ENCODE measurements at places on chromosomes 4 and X. TPM values are rescaled to one million over a fixed set of nuclear protein-coding genes. Genes with fewer than 3 reads are reported as not detected.

DNA sequence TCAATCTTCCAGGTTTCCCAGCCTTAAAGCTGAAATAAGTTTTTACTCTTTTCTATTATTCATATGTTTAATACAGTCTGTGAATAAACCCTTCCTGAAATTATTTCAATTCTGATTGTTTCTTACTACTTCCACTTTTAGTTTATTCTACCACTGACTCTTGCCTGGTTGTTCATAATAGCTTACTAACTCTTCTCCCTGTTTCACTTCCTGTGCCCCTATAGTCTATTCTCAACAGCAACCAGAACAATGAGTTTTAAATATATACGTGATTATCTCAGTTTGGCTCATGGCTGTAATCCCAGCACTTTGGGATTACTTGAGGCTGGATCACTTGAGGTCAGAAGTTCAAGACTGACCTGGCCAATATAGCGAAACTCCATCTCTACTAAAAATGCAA, 408.0 kb upstream of the SPOCK3 start:
- no peak overlapping the region for H3K4me3 ChIP-seq
- no peaks in the 10 kb centered on the region for H3K36me3 ChIP-seq
- H3K27ac ChIP-seq: no peak overlapping the region
- no peak for DNase-seq
- no peaks in the 10 kb centered on the region for H3K4me1 ChIP-seq
- H3K27me3 ChIP-seq: no peaks in the 10 kb centered on the region

Gene SOD3
- 1.6 TPM for total RNA-seq

DNA sequence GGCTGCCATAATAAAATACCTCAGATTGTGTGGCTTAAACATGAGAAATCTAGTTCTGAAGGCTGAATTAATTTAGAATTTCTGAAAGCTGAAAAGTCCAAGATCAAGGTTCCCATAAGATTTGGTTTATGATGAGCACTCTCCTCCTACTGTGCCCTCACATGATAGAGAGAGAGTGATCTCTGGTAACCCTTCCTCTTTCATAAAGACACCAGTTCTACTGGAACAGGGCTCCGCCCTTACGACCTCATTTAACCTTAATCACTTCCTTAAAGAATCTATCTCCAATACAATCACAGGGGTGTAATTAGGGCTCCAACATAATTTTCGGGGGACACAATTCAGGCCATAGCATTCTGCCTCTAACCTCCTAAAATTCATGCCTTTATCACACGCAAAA, 194.0 kb upstream of the MAB21L2 start:
- no peak overlapping the region for H3K4me3 ChIP-seq
- H3K4me1 ChIP-seq: no peaks in the 10 kb centered on the region
- no peak for DNase-seq
- no peak overlapping the region for H3K27ac ChIP-seq
- no peaks in the 10 kb centered on the region for H3K36me3 ChIP-seq

Gene UGT2B10
- total RNA-seq: not detected

GRCh38 chr4:17163156-17163771, 264.8 kb upstream of the LDB2 start:
- H3K4me3 ChIP-seq: no peak overlapping the region
- H3K4me1 ChIP-seq: peaks cover under 1% of the 10 kb centered on the region
- H3K36me3 ChIP-seq: peaks cover 5% of the 10 kb centered on the region
- DNase-seq: no peak
- H3K27me3 ChIP-seq: peaks cover 3% of the 10 kb centered on the region

- H3K4me1 ChIP-seq: peaks cover 2% of the 10 kb centered on the region
- no peak overlapping the region for H3K4me3 ChIP-seq
- no peak overlapping the region for H3K27ac ChIP-seq
- H3K36me3 ChIP-seq: peaks cover 10% of the 10 kb centered on the region
Observed at GRCh38 chr4:144989306-144989705, 108.7 kb downstream of the ANAPC10 start.

DNA sequence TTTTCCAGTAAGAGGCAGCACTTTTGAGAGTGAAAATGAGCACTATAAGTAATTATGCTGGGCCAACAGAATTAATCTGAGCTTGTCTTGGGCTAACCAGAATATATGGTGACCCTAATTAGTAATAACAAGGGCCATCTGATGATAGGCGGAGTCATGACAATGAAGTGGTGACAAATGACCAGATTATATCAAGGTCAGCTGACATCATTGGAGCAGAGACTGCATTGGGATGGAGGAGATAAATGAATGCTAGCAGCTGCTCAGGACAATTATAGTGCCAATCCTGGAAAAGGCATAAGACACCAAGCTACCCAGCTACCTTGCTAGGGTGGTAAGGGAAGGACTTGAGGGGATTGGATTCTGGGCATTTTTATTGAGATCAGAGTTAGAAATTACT, 1548.7 kb downstream of the RPA4 start:
- no peak overlapping the region for H3K27ac ChIP-seq
- H3K4me3 ChIP-seq: no peak overlapping the region
- no peak for DNase-seq

Gene DMD
- total RNA-seq: 5.5 TPM

GRCh38 chr4:73919691-73920090, 50.5 kb downstream of the CXCL1 start:
- H3K4me3 ChIP-seq: no peak overlapping the region
- H3K27me3 ChIP-seq: no peaks in the 10 kb centered on the region
- H3K27ac ChIP-seq: no peak overlapping the region
- H3K36me3 ChIP-seq: no peaks in the 10 kb centered on the region
- no peaks in the 10 kb centered on the region for H3K4me1 ChIP-seq

DNA sequence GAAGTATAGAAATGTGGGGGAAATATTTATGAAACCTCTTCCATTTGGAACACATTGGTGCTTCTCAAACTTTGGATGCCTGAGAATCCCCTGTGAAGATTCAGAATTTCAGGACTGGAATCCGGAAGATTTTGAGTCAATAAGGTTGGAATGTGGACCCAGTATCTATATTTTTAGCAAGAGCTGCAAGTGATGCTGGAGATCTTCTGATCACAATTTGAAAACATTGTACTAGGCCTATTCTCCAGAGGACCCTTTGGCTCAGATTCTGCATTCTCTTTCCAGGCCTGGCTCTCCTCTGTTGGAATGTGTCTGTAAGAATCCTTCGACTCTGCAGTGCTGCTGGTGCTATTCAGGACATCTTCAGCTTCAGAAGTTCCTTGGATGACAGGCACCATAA, 2.4 kb upstream of the PKD2 start:
- H3K36me3 ChIP-seq: peaks cover 13% of the 10 kb centered on the region
- H3K27me3 ChIP-seq: peaks cover 9% of the 10 kb centered on the region
- peaks cover 18% of the 10 kb centered on the region for H3K4me1 ChIP-seq
- no peak overlapping the region for H3K27ac ChIP-seq
- H3K4me3 ChIP-seq: no peak overlapping the region

- H3K36me3 ChIP-seq: no peaks in the 10 kb centered on the region
- no peak overlapping the region for H3K27ac ChIP-seq
- peaks cover 5% of the 10 kb centered on the region for H3K4me1 ChIP-seq
- no peak for DNase-seq
- no peaks in the 10 kb centered on the region for H3K27me3 ChIP-seq
Observed at GRCh38 chrX:10648614-10649013, 28.2 kb upstream of the MID1 start.

GRCh38 chrX:39891781-39892180, 206.0 kb downstream of the BCOR start:
- H3K36me3 ChIP-seq: no peaks in the 10 kb centered on the region
- no peak overlapping the region for H3K4me3 ChIP-seq
- H3K4me1 ChIP-seq: peaks cover 16% of the 10 kb centered on the region
- peaks cover 3% of the 10 kb centered on the region for H3K27me3 ChIP-seq

DNA sequence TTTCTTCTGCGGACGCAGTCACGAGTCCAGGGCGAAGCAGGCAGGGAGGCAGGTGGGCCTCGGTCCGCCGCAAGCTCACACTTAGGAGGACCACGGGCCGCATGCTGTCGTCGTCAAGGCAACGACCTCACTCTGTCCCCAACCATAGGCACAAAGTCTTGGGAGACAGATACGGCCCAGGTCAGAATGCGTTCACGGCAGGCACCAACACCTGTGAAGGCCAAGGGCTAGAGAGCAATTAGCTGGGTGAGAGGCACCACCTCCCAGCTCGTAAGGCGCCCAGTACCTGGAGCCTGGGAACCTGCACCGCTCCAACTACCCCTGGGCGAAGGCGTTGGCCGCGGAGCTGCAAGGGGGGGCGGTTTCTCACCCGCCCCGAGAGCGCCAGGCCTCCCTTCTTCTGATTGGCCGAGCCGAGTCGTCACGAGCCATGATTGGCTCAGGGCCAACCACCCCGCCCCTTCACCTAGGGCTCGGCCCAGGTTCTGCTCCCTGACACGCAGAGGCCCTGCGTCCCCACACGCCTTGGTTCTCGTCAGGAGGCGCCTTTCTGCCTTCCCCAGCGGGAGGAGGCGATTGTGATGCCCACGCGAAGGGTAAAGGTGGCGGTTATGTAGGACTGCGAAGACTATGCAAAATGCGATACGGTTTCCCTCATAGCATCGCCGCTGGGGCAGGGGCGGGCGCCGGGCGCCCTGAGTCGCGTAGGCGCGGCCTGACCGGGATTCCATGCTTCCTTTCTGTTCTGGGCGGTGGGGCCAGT, at the start of gene CDKL2:
CDKL2 (minus strand) TSS at position 355 of the 763 bp plus-strand sequence. CDS start 4,540 bp downstream, outside the sequence.
- H3K36me3 ChIP-seq: no peaks in the 10 kb centered on the region
- H3K4me1 ChIP-seq: peaks cover 4% of the 10 kb centered on the region
- H3K4me3 ChIP-seq: peak within 1 kb of the TSS; percentile 95
- peak within 1 kb of the TSS; percentile 71 for H3K27ac ChIP-seq

Gene CDX4
- not detected for total RNA-seq

Gene SORBS2
- 20.0 TPM for total RNA-seq

Gene TRIM61
- total RNA-seq: 1.8 TPM

GRCh38 chr4:44121210-44121609, 327.4 kb downstream of the KCTD8 start:
- no peak overlapping the region for H3K27ac ChIP-seq
- H3K36me3 ChIP-seq: no peaks in the 10 kb centered on the region
- no peak for DNase-seq

DNA sequence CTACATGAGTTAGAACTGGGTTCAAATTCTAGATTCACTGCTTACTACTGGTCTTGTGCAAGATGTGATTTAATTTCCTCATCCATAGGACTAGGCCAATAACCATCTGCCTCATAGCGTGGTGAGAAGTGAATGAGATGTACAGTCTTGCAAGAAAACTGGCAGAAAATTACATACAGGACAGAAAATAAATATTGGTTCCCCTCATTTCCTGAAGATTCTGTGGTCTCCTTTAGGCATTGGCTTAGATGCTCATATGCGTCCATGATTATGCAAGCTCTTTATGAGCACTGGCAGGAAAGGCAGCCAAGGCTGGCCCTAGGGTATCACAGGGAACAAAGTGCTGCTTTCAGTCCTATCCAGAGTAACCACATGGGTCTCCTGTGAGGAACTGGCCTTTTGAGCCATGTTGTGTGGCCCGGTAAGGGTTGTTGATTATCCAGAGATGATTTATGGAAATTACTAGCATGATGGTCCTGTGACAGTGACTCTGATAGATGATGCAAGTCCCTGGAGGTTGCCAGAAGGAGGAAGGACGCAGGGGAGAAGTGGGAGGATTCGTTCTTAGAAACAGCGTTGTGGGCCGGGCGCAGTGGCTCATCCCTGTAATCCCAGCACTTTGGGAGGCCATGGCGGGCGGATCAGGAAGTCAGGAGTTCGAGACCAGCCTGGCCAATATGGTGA, 9.9 kb upstream of the MOB1B start:
- no peaks in the 10 kb centered on the region for H3K36me3 ChIP-seq
- no peaks in the 10 kb centered on the region for H3K27me3 ChIP-seq
- no peaks in the 10 kb centered on the region for H3K4me1 ChIP-seq

DNA sequence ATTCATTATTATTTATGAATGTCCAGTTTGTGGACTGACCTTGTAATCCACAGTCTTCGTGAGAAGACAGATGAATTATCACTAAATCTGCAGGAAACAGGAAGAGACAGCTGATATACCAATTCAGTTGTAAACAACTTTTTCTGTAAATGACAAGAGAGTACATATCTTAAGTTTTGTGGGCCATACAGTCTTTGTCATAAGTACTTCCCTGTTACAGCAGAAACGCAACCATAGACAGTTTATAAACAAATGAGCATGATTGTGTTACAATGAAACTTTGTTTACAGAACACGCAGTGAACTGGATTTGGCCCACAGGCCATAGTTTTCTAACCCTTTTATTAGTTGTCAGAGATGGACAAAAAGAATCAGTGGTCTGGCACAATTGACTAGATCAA, 443.4 kb downstream of the PDGFC start:
- H3K4me3 ChIP-seq: no peak overlapping the region
- H3K36me3 ChIP-seq: no peaks in the 10 kb centered on the region
- H3K4me1 ChIP-seq: no peaks in the 10 kb centered on the region
- H3K27ac ChIP-seq: no peak overlapping the region
- no peak for DNase-seq
- no peaks in the 10 kb centered on the region for H3K27me3 ChIP-seq

Gene SOX3
- total RNA-seq: 0.49 TPM

DNA sequence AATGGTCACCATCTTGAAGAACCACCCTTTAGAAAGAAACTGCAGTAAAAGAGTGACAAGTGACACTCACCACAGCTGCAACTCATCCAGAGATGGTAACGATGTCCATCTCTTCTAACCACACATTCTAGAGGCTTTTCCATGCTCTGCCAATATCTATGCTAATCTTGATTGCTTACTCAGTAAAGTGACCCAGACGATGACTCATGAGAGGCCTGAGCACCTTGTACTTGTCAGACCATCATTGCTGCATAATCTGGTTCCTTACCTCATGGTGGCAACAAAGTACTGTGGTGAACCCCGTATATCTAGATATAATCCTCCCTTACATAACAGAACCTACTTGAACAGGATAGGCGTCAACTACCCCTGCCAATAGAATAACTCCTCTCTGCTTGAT, 75.6 kb downstream of the CCNG2 start:
- no peak overlapping the region for H3K4me3 ChIP-seq
- H3K27me3 ChIP-seq: no peaks in the 10 kb centered on the region
- DNase-seq: no peak

DNA sequence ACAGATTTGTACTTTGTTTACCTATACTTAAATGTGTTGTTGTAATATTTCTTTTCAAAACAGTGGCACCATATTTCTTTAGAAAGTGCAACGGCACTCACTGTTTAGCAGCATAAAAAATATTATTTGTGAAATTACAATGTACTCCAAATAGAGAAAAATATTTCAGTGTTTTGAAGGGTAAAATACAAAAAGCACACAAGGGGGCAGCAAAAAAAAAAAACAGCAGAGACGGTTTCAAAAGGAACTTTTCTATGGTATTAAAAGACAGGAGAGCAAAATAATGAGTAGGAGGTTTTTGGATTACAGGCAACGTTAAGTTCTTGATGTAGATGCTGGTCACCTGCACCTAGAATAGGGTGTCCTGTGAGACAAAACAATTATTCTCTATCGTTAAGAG, 2.0 kb downstream of the NUDT11 start:
- DNase-seq: no peak
- H3K27ac ChIP-seq: no peak overlapping the region
- H3K4me3 ChIP-seq: peak overlapping the region; percentile 86
- H3K36me3 ChIP-seq: no peaks in the 10 kb centered on the region

All from endothelial cell (in vitro differentiated cells).